ENCODE measurements at places on chromosomes 3 and 15.

- DNase-seq, result peak; percentile 56
Measured at GRCh38 chr3:53109891-53110771, 20.1 kb downstream of the RFT1 start.

DNA sequence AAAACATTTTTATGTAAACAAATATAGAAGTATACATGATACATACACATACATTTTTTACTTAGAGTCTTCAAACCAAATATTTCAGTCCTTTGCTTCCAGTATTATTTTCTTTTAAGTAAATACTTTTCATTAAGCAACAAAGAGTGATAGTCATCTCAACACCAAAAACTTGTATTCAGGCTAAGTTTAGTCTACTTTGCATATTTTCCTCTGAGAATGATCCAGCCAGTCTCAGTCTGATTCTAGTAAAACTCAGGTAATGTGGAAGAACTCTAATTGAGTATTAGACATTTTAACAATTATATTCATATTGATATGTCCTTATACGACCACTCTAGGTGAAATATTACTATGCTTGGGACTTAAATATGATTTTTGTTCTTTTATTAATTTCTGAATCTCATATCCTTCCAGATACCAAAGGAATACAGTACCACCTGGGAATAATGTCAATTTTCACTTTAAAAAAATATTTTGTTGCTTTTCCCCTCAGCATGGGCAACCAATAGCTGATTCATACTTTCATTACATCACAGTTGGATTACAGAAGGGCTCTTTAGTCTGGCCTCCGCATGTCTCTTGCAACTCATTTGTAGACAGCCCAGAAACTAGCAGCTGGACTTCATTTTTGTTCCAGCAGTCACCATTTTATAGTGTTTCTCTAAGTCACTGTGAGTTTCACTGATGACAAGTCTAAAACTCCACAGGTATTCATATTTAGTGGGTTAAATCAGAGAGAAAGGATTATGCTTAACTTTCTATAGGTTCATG lies 390.4 kb downstream of the ZBTB20 start:
- no peak for DNase-seq

GRCh38 chr3:177350121-177350520 lies 152.8 kb upstream of the TBL1XR1 start:
- DNase-seq, result no peak

DNA sequence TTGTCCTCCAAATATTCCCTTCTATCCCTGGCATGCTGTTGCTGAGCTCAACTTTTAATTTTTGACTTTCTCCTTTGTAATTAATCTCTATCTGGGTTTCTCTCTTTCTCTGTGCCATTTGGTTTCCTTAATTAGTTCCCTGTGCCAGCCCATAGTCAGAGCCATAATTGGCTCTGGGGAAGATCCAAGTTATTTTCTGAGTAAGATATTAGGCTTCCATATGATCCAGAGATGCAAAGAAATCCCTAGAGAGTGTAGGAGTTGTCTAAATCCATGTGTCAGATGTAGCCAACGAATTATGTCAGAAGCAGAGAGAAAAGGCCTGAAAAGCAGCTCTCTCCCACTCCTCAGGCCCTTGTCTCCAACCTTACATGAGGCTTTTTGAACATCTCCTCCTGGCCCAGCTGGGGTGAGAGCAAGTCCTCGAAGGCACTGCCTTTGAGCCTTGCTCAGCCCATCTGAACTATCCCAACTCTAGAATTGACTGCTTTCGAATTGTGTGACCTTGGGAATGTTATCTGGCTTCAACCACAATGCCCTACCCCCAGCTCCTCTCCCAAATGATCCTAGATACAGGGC lies 46.4 kb downstream of the MOBP start:
- DNase-seq, result no peak

DNA sequence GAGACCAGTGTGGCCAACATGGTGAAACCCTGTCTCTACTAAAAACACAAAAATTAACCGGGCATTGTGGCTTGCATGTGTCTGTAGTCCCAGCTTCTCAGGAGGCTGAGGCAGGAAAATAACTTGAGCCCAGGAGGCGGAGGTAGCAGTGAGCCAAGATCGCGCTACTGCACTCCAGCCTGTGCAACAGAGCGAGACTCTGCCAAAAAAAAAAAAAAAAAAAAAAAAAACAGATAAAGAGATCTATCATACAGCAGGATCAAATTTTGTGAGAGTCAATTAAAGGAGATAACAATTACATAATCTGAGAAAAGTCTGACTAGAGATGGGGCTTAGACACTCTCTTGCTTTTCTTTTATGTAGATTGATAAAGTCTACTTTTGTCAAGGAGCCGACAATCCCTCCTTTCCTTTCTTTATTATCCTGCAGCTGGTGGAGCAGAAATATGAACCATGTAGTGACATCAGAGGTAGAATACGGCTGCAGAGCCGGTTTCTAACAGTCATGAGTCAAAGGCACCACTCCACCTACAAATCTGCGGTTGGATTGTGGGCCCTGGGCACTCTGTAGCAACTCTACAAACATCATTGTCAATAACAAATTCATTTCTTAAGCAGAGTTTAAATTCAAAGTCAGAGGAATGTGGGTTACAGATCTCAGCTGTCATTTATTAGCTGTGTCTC lies 9.0 kb downstream of the C2CD4A start:
- DNase-seq, result no peak

DNA sequence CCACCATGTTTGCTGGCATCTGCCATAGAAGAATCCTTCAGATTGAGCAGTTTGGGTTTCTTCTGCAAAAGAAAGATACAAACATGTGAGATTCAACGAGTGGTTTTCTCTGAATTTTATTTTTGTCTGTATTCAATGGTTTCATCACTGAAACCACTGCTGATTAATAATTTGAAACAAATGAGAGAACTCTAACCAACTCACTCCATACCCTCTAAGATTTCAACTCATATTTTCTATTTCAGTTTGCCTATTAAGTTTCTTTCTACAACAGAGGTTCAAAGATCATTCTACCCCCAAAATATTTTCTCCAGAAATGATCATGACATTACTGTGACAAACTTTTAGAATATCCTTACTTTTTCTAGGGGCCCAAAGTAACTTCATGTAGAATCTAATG lies 38.7 kb upstream of the MAN2C1 start:
- DNase-seq, result no peak

- DNase-seq, result no peak
Measured at GRCh38 chr15:33586786-33587697, 276.3 kb downstream of the RYR3 start.

- DNase-seq, result no peak
Measured at GRCh38 chr3:181384970-181385369, 326.8 kb upstream of the SOX2 start.

GRCh38 chr15:40756938-40757337 lies 1.9 kb upstream of the RMDN3 start:
- DNase-seq, result peak; percentile 22

DNA sequence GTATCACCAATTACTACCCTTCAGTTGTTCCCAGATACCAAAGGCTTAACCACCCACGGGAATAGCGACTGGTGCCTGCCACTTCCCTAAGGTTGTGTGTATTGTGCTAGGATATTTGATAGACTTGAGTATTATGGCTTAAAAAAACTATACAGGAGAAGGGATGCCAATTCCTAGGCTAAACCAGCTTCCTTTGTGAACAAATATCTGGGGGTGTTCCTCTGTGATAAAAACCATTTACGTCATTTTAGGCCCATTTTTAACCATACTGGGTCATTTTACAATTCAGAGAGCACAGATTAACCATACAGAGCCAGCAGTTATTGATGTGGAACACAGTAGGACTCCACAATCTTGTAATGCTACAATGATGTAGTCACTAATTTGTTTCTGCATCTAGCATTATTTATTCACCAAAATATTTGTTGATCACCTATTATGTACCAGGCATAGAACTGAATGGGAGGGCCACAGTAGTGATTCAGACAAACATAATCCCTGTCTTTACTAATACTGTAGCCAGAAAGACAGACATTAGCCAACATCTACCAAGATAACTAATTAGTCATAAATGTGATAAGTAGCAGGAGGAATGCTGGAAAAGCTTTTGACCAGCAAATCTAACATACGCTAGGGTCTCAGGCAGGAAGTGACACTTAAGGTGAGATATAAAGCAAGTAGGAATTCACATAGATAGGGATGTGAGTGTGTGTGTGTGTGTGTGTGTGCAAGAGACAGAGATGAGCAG lies 184.8 kb downstream of the MECOM start:
- no peak for DNase-seq

DNA sequence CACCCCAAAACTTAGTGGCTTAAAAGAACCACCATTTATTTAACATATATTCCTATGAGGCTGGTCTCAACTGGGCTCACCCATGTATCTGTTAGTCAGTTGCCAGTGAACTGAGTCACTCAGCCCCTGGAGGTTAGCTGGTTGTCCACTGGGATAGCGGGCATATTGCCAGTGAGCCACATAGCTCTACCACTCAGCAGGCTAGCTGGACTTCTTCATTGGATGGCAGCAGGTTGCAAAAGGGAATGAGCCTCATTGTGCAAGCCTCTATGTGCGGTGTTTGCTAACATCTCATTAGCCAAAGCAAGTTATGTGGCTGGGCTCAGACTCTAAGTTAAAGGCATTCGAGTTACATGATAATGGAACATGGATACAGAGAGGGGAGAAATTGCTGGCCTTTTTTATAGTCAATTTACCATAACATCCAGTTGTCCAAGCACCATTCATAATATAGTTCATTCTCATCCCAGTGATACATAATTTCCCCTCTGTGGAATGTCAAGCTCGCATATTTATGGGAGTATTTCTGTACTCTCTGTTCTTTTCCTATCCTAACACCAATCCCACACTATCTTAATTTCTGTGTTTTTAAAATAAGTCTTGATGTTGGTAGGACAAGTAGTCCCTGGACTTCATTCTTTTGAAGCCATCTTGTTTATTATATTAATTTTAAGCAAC lies 8.7 kb downstream of the BTD start:
- peak; percentile 74 for DNase-seq

GRCh38 chr3:111070772-111071256 lies 802 bp upstream of the NECTIN3 start:
- no peak for DNase-seq

GRCh38 chr3:127846576-127846975 lies 24.3 kb upstream of the MGLL start:
- DNase-seq, result no peak

DNA sequence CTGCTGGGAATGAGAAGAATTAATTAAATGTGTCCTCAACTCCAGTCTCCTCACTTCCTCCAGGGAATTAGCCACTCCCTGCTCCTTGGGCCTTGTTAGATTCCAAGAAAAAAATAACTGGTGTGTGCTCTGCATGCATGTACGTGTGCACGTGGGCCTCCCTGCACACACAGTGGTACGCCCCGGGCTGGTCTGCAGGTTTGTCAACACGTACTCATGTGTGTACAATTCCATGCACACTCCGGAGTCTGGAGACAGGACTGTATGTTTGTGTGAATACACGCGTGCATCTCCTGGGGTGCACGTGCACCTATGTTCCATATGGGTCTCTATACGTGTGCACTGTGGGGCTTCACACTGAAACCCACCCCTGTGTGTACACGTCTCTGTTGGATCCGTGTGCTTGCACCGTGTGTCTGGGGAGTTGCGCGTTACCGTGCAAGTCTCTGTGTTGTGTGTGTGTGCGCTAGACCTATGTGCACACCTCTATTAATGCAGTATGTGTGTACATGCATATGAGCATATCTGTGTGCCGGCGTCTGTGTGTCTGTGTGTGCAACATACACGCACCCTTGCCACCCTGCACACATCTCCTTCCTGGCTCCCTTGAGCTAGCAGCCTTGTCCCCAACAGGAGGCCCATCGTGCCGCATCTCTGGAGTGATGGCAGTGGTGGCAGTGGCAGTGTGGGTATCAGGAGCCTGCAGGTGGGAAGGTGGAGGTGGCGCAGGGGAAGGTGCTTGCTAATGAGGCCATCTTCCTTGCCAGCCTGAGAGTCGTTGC lies 210.1 kb downstream of the TBC1D2B start:
- DNase-seq, result no peak

DNA sequence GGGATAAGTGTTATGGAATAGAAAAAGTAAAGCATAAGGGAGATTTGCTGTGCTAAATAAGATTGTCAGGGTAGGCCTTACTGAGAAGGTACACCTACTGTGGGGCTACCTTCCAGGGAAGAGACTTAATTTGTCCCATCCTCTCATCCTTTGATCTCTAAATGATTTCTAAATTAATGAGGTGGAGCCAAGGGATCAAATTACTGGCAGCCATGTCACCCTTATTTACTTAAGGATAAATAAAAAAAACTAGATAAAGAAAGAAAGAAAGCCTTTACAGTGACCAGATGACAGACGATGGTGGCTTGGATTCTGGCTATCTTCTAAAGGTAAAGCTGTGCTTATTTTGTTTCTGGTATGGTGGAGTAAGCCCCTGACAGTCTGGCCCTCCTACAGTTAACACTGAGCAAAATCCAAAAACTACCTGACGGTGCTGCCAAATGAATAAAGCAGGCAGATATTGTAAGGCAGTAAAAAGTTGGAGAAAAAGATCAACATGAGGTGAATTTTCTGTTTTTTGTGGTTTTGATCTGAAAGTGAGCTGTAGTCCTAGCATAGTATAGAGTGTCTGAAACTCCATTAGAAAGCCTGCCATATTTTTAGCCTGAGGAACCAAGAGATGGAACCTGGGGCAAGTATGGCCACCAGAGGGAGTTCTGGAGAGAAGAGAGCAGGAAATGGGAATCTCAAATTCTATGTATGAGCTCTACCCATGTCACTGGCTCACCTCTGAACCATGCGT lies 285.1 kb upstream of the MANF start:
- DNase-seq, result no peak

- no peak for DNase-seq
Measured at GRCh38 chr15:89836267-89837133, 21.8 kb upstream of the ANPEP start.

GRCh38 chr3:192919901-192920300 lies 2.2 kb upstream of the MB21D2 start:
- DNase-seq, result no peak

DNA sequence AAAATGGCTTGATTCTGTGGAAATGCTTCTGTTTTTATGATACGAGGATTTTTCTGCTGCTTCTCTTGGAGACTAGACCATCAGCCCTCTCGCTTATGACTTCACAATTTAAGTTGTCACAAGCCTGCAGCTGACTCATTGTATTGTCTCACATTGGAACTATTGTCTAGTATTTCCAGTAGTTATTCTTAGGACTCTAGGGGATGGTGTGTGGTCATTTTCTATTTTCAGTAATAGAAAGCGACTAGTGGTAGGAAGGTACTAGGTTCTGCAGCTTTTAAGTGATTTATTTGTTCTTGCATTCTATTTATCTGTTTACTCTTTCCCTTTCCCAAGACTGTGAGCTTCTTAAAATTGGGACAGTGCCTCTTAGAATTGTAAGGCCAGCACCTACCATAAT lies 66.3 kb upstream of the CRTC3 start:
- DNase-seq, result no peak

DNA sequence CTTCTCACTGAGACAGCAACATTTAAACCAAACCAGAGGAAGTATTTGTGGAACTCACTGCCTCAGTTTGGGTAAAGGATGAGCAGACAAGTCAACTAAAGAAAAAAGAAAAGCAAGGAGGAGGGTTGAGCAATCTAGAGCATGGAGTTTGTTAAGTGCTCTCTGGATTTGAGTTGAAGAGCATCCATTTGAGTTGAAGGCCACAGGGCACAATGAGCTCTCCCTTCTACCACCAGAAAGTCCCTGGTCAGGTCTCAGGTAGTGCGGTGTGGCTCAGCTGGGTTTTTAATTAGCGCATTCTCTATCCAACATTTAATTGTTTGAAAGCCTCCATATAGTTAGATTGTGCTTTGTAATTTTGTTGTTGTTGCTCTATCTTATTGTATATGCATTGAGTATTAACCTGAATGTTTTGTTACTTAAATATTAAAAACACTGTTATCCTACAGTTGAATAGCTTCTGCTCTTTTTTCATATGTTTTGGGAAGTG lies 23.3 kb downstream of the CLDN18 start:
- DNase-seq, result no peak
